ENCODE measurements at places on chromosomes 3 and 15. TPM values are rescaled to one million over a fixed set of nuclear protein-coding genes. Genes with fewer than 3 reads are reported as not detected.
A peak's percentile ranks its signal among the peaks of the same experiment; 100 is the strongest.

- no peak for DNase-seq
These were observed 20.9 kb downstream of the IQSEC1 start for GRCh38 chr3:13052191-13052820.

Gene AP3B2
- total RNA-seq = 0.24 TPM

DNA sequence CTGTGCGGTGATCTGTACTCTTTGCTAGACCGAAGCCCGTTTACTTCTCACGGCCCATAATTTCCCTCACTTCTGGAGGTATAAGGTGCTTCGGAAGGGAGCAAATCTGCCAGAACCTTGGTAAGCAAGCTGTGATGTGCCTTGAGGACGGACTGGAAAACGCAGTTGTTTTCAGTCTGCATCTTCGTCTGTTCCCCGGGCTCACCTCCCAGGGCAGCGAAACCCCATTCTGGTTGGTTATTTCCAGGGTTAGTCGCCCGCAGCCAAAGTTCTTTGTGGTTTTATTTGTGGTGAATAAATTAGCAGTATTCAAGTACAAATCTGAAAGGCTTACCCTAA lies 401 bp downstream of the RAMAC start:
- DNase-seq = no peak

DNA sequence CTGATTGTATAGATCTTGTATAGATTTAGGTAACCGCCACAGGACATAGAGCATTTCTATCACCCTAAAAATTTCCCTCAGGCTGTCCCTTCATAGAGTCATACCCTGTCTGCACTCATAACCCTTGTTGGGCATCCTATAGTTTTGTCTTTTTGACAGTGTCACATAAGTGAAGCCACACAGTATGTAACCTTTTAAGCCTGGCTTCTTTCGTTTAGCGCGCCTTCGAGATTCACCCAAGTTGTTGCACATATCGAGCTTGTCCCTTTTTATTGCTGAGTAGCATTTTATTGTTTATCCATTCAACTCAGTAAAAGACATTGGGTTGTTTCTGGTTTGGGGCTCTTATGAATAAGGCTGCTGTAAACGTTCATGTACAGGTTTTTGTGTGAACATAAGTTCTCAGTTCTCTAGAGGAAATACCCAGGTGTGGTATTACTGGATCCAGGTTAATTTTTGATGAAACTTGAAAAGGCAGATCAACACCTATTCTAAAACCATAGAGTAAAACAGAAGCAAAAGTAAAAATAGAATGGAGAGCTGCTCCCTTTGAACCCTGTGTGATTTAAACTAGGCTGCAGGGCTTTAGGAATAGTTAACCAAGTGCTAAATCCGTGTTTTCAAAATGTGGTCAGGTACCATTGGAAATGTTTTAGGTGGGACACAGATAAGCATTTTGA lies 49.5 kb downstream of the CD86 start:
- no peak for DNase-seq

Gene LRRN1
- not detected for total RNA-seq

Gene ATR
- 27.0 TPM for total RNA-seq

DNA sequence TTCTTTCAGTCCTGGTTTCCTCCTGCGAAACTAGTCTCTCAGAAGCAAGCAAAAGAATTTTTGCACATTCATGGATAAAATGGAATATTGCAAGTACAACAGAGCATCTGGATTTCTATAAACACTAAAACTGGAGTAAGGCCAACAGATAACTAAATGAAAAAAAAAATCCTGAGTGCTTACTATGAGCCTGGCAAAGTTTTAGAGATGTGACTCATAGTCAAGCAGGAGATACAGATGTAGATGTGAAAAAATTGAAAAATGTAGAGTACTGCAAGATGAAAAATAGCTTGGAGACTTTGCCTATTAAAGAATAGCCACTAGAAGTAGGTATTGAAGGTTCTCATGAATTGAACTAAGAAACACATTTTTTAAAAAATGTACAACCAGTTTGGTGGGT lies 397.4 kb downstream of the OTOL1 start:
- DNase-seq = no peak

GRCh38 chr15:67370206-67370954 lies 115.8 kb downstream of the IQCH start:
- no peak for DNase-seq

DNA sequence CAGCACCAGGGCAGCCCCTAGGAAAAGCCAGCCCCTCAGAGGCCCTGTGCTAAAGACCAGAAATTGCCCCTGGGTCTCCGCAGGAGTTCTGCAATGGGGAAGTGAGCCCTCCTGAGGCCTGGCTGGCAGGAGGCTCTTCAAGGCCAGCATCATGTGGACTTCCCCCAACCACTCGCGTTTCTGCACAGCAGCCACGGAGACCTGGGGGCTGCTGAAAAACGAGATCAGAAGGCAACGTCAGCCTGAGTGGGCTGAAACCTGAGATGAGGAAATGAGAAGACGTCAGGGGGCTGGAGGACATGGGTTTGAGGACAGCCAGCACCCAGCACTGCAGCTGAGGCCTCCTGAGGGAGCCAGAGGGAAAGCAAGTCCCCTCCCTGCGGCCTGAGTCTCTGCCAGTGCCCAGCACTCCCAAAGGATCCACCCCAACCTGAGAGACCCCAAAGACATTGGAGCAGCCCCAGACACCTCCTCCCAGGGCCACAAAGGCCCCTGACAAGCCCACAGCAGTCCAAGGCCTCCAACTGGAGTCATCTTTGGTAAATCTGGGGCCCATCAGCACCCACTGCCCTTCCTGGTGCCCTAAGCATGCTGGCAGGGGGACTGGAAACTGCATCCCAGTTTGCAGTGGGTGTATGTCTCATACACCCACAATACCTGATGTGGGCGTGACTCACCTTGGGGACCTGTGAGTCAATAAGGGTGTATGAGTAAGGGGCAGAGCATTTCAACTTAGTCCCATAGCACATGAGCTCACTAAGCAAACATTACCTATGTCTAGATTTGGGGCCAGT lies 29.2 kb upstream of the CYP11A1 start:
- DNase-seq = peak; percentile 97

DNA sequence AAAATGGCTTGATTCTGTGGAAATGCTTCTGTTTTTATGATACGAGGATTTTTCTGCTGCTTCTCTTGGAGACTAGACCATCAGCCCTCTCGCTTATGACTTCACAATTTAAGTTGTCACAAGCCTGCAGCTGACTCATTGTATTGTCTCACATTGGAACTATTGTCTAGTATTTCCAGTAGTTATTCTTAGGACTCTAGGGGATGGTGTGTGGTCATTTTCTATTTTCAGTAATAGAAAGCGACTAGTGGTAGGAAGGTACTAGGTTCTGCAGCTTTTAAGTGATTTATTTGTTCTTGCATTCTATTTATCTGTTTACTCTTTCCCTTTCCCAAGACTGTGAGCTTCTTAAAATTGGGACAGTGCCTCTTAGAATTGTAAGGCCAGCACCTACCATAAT lies 66.3 kb upstream of the CRTC3 start:
- peak; percentile 42 for DNase-seq

Gene SLC28A2
- not detected for total RNA-seq

DNA sequence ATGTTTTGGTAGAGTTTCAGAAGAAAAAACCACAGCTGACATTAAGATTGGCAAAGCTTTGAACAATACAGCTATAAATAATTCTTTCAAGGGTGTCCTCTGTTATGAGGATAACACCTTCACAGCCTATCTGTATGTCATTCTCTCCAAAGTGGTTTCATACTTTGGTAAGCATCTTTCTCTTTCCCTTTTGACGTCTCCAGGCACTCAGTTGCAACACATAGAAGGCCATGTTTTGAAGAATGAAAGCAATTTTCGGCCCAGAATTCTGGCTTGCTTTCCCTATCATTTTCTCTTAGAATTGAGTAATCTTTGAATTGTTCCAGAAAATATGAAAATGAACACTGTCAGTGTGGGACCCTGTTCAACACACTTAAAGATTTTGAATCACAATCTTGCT lies 200.0 kb upstream of the CBLB start:
- DNase-seq = no peak

GRCh38 chr15:53447053-53447574 lies 312.3 kb downstream of the WDR72 start:
- no peak for DNase-seq

Gene OR5K2
- total RNA-seq = not detected

GRCh38 chr15:91478717-91479191 lies 374.8 kb upstream of the SLCO3A1 start:
- no peak for DNase-seq
